ENCODE measurements at places on chromosomes 7 and 10.

DNA sequence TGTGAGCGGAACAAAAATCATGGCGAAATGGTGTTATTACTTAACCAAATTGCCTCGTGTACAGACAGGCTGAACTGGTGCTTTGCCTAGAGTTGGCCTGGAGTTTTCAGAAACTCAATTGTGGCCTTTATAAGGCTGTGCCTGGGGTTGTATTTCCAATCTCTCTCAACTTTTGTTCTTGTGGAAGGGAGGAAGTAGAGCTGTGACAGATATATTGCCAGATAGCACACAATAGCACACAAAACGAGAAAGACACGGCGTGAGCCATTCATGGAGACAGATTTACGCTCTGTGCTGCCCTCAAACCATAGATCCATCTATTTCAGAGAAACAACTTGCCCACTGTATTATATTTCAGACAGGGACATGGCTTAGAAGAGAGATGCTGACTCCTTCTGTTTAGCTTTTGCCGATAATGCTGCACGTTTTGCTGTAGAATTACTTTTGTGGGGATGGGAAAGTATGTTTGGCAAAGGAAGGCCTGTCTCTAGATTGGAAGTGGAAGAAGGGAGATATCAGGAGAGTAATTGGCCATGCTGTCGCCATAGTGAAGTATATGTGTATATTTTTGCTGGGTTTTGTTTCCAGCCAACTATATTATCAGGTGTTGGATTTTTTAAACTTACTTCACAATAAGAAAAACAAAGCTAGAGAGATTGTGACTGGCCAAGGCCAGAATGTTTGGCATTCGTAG is 80.4 kb downstream of the AUTS2 start:
- no peak for DNase-seq

GRCh38 chr7:144787127-144787526 is 48.7 kb downstream of the TPK1 start:
- no peak for DNase-seq

GRCh38 chr10:97179731-97180362 is 5.9 kb downstream of the SLIT1 start:
- DNase-seq: no peak

DNA sequence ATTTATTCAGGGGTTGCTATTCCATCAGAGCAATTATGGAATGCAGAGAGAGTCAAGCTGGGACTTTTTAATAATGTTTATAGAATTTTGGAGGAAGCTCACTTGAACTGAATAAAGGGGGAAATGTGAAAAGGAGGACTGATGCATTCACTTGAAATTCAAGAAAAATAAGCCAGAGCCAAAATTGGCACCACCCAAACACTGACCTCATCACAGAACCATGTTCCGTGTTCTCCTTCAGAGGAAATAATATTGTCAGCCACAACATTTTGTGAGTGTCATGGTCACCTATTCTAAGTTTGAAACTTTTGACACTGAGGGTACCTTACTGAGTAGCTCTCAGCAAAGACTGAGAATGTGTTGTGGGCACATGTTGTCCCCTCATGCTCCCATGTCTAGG is 207.0 kb downstream of the ANK3 start:
- no peak for DNase-seq

GRCh38 chr7:67392596-67393438 is 396.2 kb downstream of the TYW1 start:
- no peak for DNase-seq

DNA sequence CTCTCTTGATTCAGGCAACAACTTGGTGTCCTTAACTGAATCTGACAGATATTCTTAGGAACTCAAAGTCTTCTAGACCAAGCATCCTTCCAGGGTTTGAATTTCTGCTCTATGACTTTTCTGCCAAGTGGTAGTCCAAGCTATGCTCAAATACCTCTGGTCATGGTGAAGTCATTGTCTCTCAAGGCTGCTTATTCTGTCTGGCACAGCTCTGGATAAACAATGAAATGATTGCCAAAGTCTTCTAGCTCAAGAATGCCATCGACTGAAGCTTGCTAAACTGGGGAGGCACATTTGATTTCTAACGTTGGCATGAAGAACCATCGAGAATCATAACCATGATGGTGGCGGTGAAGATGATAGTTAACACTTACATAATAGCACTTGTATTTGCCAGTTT is 116.2 kb upstream of the MKX start:
- no peak for DNase-seq

- DNase-seq: no peak
Observed at GRCh38 chr10:12890958-12891357, 110.6 kb downstream of the CCDC3 start.

- no peak for DNase-seq
Observed at GRCh38 chr10:132507956-132508490, 29.6 kb upstream of the INPP5A start.

DNA sequence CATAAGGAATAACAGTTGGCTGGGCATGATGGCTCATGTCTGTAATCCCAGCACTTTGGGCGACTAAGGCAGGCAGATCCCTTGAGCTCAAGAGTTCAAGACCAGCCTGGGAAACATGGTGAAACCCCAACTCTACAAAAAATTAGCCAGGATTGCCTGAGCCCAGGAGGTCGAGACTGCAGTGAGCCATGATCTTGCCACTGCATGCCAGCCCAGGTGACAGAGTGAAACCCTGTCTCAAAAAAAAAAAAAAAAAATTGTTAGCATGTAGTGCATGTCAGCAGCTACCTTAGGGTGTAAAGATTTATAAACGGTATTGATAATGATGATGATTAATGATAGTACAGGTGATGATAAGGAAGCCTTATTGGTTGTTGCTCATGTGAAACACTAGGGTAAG is 331.2 kb upstream of the FZD1 start:
- no peak for DNase-seq

Measured in muscle of arm (tissue), 14 donors.